ENCODE measurements at places on chromosomes 6 and 20. TPM values are rescaled to one million over a fixed set of nuclear protein-coding genes. Genes with fewer than 3 reads are reported as not detected.

REM1 gene
- polyA plus RNA-seq = not detected

OR12D3 gene
- polyA plus RNA-seq = not detected

FBXO30 gene
- 3.1 TPM for polyA plus RNA-seq

GFRA4 gene
- not detected for polyA plus RNA-seq

UNC5CL gene
- not detected for polyA plus RNA-seq

RIMS4 gene
- not detected for polyA plus RNA-seq

HMGN3 gene
- 33.5 TPM for polyA plus RNA-seq

BHLHE23 gene
- not detected for polyA plus RNA-seq
